ENCODE measurements at places on chromosomes 1 and 21. TPM values are rescaled to one million over a fixed set of nuclear protein-coding genes. Genes with fewer than 3 reads are reported as not detected.

Gene CR1L
- not detected for total RNA-seq

Gene C1orf87
- not detected for total RNA-seq

Gene FMO5
- total RNA-seq, result 0.82 TPM

Gene EPHA10
- total RNA-seq, result 0.74 TPM

Gene CATSPERE
- total RNA-seq, result 0.38 TPM

DNA sequence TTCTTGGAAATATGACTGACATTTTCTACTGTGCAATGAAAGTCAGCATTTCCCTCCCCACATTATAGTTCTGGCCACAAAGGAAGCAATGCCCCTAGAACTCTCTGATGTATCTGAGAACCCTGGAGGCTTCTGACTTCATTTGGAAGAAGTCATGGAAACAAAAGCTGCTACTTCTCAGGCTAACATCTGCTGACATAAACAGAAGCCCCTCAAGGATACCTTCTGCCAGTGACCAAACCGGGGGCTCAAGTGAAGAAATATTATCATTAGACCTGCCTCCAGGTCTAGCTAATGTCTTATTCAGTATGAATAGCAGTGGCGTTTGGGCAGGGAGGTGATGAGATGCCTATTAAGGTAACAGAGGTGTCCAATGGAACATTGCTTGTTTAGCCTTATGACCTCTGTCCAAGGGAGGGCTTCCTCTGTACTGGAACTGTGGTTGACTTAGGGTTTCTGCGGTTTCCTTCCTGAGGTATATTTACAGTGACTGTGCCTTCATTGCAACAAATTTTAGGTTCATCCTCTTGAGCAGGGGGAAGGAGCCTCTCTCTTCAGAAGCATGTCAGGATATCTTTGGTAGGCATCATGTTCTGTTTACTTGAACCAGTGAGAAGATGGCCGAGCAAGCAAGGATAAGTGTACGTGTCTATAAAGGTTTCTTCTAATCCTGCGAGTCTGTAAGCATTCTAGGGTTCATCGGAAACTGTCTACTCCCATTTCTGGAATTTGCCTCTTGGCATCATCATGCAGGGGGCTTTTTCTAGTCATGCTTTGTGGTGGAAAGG is 161.7 kb downstream of the PBX1 start:
- no peak for DNase-seq
- H3K27ac ChIP-seq, result no peak overlapping the region
- H3K4me1 ChIP-seq, result no peaks in the 10 kb centered on the region

DNA sequence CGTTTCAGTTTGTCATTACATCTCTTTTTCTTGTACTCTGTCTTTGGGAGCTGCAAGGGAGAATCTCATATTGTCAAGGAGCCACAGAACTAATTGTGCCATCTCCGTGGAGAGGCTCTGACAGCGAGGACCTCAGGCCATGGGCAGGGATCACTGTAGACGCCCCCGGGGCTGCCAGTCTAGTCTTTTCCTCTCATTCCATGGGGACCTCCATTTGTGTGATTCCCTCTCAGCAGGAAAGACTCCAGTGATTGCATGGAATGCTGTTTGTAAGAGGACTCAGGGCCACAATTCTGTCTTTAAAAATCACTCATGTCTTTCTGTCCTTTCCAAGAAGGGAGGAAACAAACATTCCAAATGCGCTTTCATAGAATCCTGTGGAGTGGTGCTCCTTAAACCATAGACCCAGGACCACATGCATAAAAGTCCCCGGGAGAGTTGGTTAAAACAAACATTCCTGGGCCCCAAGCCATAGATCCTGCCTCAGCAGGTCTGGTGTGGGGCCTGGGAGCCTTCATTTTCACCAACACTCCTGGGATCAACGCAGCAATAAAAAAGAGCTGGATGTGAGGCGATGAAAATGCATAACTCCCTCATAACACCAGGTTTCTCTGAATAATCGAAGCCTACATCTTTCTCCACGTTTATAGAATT is 104.5 kb downstream of the ZP4 start:
- no peaks in the 10 kb centered on the region for H3K36me3 ChIP-seq
- no peak overlapping the region for H3K27ac ChIP-seq
- H3K4me1 ChIP-seq, result no peaks in the 10 kb centered on the region
- no peak for DNase-seq
- H3K4me3 ChIP-seq, result no peak overlapping the region
- H3K27me3 ChIP-seq, result no peaks in the 10 kb centered on the region

GRCh38 chr1:12035312-12035711 is 16.0 kb downstream of the MIIP start:
- H3K36me3 ChIP-seq, result no peaks in the 10 kb centered on the region
- DNase-seq, result no peak
- peaks cover 30% of the 10 kb centered on the region for H3K4me1 ChIP-seq
- no peak overlapping the region for H3K27ac ChIP-seq

DNA sequence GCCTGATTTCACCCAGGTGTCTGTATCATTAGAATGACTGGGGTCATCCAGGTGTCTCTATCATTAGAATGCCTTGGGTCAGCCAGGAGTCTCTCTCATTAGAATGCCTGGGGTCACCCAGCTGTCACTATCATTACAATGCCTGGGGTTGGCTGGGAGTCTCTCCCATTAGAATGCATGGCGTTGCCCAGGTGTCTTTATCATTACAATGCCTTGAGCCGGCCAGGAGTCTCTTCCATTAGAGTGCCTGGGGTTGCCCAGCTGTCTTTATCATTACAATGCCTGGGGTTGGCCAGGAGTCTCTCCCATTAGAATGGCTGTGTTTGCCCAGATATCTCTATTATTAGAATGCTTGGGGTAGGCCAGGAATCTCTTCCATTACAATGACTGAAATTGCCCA is 61.6 kb downstream of the RNF187 start:
- no peak for DNase-seq
- no peaks in the 10 kb centered on the region for H3K36me3 ChIP-seq
- no peak overlapping the region for H3K4me3 ChIP-seq
- H3K27ac ChIP-seq, result no peak overlapping the region
- peaks cover 53% of the 10 kb centered on the region for H3K27me3 ChIP-seq
- no peaks in the 10 kb centered on the region for H3K4me1 ChIP-seq

GRCh38 chr1:112729909-112730308 is 14.8 kb upstream of the PPM1J start:
- no peak for DNase-seq
- no peak overlapping the region for H3K4me3 ChIP-seq
- no peaks in the 10 kb centered on the region for H3K4me1 ChIP-seq
- H3K27me3 ChIP-seq, result no peaks in the 10 kb centered on the region
- no peaks in the 10 kb centered on the region for H3K36me3 ChIP-seq

DNA sequence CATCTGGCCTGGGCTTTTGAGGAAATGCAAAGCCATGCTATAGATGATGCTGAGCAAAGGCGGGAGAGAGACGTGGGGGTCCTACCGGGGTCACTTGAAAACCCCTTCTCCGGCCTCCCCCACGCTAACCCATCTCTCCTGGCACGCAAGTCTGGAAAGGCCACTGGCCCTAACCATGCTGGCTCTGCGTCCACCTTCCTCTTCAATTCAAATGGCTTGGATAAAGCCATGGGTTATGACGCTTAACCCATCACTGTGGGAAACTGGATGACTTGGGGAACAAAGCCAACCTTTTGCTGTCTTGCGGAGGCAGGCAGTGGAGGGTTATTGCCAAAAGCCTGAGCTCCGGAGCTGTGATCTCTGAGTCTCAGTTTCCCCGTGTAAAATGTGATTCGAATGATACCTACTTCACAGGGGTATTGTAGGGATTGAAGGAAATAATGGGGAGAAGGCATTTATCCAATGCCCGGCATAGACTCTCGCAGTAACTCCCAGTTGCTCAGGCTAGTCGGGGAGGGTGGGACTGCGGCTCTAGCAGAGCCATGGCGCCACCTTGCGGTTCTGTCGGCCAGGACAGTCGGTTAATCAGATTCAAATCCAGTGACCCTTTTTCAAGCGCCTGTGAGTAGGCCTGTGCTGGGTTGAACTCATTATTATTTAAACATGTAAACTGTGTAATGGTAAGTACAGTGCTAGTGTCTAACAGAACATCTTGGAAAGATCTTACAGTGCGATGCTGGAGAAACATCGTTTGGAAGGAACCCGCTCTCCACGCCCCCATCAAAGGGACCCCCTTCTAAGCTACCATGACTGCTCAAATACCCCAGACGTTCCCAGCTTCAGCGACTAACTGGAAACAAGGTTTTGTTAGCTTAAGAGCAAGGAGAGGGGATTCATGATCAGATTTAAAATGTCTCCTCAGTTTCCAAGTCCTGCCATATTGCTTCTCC is 20.3 kb downstream of the NEK2 start:
- no peak overlapping the region for H3K4me3 ChIP-seq
- DNase-seq, result peak; percentile 84
- H3K27me3 ChIP-seq, result no peaks in the 10 kb centered on the region

DNA sequence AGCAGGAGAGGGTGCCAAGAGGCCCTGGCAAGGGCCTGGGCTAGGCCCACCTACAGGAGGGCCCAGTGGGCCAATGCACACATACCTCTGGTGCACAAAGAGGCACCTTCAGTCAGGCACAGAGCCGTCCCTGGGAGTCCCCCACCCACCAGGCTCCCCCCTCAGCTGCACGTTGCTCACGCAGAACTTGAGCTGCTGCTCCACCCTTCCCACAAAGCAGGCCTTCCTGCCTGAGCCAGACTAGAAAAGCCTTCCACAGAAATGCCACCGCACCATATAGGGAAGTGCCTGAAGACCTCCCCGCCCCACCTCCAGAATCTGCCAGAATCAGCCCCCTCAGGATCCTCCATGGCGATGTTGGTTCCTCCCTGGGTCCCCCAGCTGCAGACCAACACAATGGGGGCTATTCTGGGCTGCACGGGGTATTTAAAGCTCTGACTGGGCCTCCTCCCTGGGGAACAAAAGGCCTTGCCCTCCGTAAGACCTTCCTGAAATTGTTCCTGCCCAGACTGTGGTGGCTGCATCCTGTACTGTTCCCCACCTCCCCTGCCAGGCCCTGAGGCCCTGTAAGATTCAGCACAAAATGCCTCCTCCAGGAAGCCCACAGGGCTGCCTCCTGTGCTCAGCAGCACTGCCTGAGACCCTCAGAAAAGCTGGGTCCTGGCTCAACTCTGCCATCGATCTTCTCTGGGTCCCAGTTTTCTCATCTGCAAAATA is 27.2 kb downstream of the HSPG2 start:
- peak; percentile 32 for DNase-seq
- peak overlapping the region; percentile 15 for H3K4me3 ChIP-seq

- H3K4me3 ChIP-seq, result no peak overlapping the region
- H3K4me1 ChIP-seq, result no peaks in the 10 kb centered on the region
- H3K36me3 ChIP-seq, result no peaks in the 10 kb centered on the region
- peaks cover 69% of the 10 kb centered on the region for H3K27me3 ChIP-seq
Observed at GRCh38 chr1:38071312-38072256, 25.0 kb upstream of the POU3F1 start.

Measured in activated T-cell treated with anti-CD3 and anti-CD28 coated beads, Interleukin-2, amount 50 U/mL, for 72 hours (primary cell).